ENCODE measurements at places on chromosomes 3 and 15.

- DNase-seq: no peak
These were observed 2.8 kb upstream of the TOPAZ1 start for GRCh38 chr3:44238889-44239288.

- DNase-seq: no peak
These were observed 31.4 kb upstream of the UACA start for GRCh38 chr15:70794596-70795310.

DNA sequence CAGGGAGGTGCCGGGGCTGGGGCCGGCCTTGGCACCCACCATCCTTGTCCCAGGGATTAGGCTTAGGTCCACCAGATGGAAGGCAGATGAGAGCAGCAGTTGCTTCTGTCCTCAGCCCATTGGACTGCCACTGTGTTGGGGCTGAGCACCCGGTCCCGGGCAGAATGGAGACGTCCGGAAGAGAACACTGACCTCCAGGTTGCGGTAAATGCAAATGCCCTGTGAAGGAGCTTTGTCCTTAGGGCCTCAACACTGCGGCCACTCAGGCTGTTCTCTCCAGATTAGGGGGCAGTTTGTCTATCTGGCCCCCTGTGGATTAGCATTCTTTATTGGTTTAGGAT lies at the start of gene SERINC4:
Gene SERINC4 (minus strand): TSS at position 276 of the 341 bp plus-strand sequence. CDS start 234 bp downstream, at position 42.
- DNase-seq: no peak

DNA sequence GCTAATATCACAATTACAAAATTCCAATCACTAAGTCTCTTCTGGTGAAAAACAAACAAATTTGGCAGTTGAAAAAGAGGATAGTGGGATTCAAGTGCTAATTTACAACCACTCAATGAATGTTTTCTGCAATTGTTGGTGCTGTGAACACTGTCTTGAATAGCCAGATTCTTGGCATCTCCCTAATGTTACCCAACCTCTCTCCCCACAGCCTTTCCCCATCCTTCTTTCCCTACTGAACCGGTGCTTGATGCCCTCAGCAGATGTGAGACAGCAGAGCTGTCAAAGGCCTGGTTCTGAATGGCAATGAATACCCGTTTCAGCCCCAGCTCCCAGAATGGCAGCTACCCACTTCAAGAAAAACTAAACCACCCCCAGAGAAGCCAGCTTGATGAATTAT lies 22.5 kb upstream of the BHLHE40 start:
- DNase-seq: no peak

- DNase-seq: no peak
These were observed 5.7 kb downstream of the GPR27 start for GRCh38 chr3:71759401-71759800.

- DNase-seq: no peak
These were observed 24.0 kb downstream of the ANXA2 start for GRCh38 chr15:60373745-60374144.

- no peak for DNase-seq
These were observed 173.9 kb upstream of the ADAMTS9 start for GRCh38 chr3:64861684-64862083.

DNA sequence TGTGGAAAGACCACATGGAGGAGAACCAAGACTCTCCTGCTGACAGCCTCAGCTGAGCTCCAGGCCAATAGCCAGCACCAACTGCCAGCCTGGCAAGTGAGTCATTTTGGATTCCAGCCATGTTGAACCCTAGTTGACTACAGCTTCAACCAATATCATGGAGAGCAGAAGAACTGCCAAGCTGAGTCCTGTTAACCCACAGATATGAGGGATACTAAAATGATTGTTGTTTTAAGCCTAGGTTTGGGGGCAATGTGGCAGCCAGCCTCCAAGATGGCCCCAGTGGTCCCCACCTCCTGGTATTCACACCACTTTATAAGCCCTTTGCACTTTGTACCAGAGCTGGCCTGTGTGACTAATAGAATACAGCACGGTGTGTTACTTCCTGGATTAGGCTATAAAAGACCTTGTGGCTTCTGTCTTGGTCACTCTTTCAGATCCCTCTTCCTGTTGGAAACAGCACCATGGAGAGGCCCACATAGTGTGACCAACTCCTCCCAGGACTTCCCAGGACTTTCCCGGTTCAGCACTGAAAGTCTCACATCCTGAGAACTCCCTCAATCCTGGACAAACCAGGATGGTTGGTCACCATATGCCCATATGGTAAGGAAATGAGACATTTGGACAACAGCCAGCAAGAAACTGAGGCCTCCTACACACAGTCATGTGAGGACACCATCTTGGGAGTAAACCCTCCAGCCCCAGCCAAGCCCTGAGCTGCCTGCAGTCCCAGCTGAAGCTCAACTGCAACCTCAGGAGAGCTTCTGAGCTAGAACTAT lies 32.4 kb upstream of the CDV3 start:
- DNase-seq: no peak

GRCh38 chr3:65151666-65152065 lies 463.9 kb upstream of the ADAMTS9 start:
- no peak for DNase-seq

DNA sequence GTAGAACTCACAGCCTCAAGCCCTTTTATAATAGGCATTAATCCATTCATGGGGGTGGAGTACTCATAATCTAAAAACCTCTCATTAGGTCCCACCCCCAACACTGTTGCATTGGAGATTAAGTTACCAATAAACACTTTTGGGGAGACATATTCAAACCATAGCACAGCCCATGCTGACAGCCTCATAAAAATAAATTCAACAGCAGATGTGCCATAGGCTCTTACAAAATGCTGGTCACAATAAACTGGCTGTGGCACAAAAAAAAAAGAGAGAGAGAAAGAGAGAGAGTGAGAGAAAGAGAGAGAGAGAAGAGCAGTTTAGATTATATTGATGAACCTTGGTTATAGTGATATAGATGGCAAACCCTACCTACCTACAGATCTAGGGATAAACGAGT lies 1000.9 kb downstream of the TUSC7 start:
- DNase-seq: no peak

DNA sequence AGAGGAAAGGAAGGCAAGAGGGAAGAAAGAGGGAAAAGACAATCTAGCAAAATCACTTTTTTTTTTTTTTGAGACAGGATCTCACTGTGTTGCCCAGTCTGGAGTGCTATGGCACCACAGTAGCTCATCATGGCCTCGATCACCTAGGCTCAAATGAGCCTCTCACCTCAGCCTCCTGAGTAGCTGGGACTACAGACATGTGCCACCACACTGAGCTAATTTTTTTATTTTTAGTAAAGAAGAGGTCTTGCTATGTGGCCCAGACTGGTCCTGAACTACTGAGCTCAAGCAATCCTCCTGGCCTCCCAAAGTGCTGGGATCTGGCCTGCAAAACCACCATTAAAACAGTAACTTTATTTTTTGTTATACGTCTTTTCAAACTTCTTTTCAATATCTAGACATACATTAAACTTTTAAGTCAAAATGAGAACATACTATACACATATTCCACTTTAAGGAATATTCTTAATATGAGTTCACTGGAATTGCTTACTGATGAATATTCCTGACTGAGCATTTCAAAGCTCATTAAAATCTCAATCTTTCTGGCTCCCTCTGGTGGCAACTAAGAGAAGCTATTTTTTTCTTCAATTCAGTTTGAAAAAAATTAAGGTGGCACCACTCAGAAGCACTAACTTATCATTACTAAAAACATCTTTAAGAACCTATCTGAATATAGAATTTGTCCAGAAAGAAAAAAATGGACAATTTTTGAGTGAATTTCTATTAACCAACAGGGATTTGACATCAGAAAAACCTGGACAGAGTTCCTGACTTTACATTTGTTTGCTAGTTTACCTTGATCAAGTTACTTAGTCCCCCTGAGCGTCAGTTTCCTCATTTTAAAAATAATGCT lies 40.9 kb downstream of the UACA start:
- DNase-seq: peak; percentile 22

GRCh38 chr15:22735781-22736180 lies 50.7 kb upstream of the NIPA1 start:
- no peak for DNase-seq

DNA sequence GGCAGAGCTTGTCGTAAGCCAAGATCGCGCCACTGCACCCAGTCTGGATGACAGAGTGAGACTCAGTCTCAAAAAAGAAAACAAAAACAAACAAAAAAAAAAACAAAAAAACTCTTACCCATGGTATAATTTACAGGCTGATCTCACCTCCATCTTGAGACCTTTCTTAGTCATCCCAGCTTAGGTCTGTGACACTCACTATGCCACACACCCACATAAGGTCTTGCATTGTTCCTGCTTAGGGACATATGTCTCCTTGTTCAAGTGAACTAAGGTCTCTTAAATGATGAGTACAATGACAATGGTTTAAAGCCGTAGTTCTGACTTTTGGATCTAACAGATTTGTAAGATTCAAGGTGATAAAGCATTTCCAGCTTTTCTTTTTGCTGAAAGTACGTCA lies 360.2 kb upstream of the ARHGEF26 start:
- DNase-seq: no peak

DNA sequence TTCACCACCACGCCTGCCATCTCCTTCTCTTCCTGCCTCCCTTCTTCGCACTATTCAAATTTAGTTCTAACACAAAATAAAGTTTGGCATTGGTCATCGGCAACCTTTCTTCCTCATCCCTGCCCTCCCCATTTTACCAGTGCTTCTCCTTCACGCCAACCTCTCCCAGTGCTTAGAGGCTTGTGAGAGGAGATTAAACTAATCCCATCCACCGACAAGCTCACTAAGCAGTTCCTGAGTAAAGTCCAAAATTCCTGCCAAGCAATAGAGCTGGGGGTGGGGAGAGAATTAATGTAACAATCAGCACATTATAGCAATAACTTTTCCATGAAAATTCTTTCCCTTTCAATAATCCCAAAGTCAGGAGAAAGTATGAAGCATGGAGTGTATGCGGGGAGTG lies 157.4 kb upstream of the GMNC start:
- DNase-seq: no peak

DNA sequence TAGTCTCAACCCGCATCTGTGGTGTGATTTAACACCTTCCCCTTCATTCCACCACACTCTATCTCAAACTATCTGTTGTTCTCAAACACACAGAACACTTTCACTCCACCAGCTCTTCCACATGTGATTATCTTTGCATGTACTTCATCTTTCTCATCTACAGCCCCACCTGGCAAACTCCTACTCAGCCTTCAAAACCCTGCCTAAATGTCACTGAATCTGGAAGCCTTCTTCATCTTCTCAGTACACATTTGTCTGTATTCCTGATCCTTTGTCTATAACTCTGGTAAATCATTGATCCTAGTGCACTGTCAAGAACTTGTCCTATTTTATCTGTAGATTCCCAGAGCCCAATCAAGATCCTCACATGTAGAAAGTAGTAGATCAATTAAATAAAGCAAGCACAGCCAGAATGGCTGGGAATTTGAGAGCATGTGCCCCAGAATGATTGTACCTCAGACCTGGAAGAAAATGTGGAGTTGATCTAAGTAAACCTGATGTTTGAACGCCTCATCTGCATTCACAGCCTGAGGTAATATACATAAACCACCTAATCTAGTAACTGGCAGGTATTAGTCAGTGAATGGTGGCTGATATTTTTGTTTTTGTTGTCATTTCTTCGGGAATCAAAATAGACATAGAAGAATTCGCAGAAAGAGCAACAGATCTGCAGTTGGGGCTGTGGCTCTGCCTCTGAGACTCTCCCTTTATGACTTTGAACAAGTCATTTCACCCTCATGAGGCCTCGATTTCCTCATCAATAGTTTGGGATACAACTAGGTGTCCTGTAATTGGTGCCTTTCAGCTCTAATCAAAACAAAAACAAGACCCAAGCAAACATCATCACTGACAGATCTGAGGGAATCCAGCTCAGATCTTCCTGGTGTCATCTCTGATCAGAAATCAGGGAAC lies 28.0 kb upstream of the MAGEF1 start:
- no peak for DNase-seq

- DNase-seq: no peak
These were observed 153.7 kb downstream of the TIGIT start for GRCh38 chr3:114447545-114447944.

- DNase-seq: no peak
These were observed 59.2 kb downstream of the CADPS start for GRCh38 chr3:62815981-62816380.

DNA sequence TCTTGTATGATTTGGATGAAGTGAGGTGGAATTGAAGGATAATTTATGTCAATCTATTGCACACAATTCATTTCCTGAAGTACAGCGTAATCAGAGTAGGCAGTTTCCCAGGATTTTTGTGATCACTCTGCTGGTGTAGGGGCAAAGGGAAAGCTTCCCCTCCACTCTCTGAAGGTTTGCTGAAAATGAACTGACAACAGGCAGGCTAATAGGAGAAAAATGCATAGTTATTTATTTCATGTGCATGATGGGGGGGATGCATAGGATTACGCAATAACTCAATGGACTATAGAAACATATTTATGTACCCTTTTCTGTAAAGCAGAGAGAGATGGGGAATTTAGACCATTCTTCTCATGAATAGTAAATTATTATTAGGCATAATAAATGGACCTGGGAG lies 872.9 kb downstream of the NAALADL2 start:
- no peak for DNase-seq

DNA sequence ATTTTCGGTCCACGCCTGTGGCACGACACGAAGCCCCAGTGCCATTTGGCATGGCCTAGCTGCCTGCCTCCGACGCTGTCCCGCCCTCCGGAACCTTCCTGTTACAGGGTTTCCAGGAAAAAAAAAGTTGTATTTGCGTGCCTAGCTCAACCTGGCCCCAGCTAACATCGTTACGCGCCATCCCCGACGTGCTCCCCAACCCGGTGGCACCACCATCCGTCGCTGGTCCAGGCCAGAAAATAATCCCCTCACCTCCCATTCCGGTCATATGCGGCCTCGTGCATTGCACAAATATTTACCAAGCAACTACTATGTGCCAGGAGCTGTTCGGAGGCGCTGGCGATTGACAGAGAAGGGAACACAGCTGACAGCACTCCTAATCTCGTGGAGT lies 1.4 kb upstream of the CYP1A1 start:
- no peak for DNase-seq

DNA sequence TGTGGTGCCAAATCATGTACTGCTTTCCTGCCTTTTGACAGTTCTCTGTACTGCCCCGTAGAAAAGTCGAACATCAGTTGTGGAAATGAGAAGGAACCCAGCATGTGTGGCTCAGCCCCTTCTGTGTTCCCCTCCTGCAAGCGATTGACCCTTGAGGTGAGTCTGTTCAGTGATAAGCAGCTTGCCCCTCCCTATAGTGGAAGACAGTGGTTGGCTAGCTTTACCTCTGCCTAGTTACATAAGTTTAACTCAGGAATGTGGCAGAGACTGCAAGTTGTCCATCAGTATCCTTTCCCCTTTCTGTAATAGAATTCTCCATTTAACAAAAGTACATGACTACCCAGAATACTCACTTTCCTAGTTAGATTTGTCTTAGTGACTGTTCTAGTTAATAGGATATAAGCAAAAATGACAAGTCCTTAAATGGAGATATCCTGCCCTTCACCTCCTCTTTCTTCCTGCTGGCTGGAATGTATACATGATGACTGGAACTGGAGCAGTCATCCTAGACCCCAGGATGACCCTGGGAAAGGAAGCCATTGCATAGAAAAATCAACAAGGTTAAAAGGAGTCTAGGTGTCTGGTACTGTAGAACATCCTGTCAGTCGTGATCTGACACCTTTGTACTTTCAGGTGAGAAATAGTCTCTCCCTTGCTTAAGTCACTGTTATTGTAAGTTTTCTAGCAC lies 10.6 kb downstream of the SETMAR start:
- no peak for DNase-seq

- DNase-seq: no peak
These were observed 1001.9 kb upstream of the NR2F2 start for GRCh38 chr15:95328559-95328958.

Data from D721Med (cell line).